Activated CD4-positive, alpha-beta T cell treated with anti-CD3 and anti-CD28 coated beads for 1 hour (primary cell): ENCODE measurements at places on chromosomes 13 and 19.

GRCh38 chr13:110245416-110245899 lies 61.5 kb downstream of the COL4A1 start:
- no peak for DNase-seq

- no peak for DNase-seq
Observed at GRCh38 chr19:17966129-17966483, 801 bp upstream of the KCNN1 start.

DNA sequence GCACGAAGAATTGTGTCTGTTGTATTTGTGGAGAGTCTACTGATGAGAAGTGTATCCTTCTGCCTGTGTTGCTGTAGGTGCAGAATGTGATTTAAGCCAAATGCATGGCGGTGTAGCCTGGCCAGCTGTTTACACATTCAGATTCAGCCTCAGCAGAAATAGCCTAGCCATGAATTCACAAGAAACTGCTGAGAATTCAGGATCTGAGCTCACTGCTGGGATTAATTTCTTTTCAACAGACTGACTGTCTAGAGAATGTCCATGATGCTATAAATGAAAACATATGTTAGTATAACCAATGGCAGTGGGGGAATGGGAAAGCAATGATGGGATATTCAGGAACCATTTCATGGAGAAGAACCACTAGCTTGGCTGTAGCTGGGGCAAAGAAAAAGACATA lies 77.4 kb upstream of the RNF113B start:
- no peak for DNase-seq

- DNase-seq: no peak
Observed at GRCh38 chr13:28067491-28067890, 32.9 kb downstream of the FLT3 start.

DNA sequence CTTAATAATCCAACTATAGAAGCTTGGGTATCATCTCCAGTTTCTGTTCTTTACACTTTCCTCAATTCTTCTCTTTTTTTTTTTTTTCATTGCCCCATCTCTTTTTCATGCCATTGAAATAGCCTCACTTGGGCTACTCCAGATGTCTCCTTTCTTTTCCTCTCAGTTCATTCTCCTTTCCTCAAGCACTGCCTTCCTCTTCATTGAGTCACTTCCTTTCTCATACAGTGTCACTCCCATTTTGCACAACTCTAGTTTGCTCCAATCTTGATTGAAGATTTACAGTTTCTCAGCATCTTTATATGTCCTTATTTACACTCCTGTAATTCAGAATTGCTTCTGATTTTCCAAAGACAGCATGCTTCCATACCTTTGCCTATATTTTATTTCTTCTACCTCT lies 61.3 kb downstream of the IPO5 start:
- no peak for DNase-seq

DNA sequence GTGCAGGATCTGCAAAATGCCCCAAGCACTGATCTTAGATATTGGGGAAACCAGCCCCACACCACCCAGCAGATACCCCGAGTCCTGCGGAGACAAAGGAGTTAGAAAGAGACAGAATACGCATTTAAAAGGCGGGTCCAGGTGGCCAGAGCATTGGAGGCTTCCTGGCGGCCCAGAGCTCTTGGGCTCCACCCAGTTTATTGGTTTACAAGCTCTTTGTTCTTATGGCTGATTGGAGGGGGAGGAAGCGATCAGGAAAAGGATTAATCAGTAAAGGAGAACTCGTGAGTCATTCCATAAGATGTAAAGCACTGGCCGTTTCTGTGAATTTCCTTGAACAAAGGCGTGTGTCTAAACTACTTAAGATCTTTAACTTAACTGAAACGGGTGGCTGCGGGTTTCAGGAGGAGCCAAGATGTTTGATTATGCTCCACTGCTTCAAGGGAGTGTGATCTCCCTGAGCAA lies 926 bp downstream of the ZNF587 start:
- no peak for DNase-seq

- no peak for DNase-seq
Observed at GRCh38 chr19:2227415-2228156, 8.5 kb downstream of the PLEKHJ1 start.

DNA sequence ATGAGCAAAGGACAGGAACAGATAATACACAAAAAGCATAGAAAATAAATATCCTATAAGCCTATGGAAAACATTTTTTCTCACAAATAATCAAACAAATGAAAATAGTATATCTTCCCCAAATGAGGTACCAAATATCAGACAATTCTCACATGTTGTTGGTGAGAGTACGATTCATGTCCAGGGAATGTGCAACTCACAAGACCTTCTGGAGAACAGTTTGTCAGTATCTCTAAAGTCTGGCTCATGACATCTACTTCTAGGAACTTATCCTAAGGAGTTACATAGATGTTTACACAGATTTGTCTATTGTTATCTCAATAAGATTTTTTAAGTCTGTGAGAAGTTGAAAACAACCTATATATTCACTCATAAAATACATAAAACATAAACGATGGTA lies 80.3 kb upstream of the ARHGEF7 start:
- no peak for DNase-seq

- no peak for DNase-seq
Observed at GRCh38 chr19:32877323-32877912, 7.9 kb upstream of the SLC7A9 start.

- no peak for DNase-seq
Observed at GRCh38 chr19:6274756-6275155, 5.0 kb downstream of the MLLT1 start.

GRCh38 chr13:84867246-84867645 lies 932.0 kb downstream of the SLITRK6 start:
- DNase-seq: no peak

GRCh38 chr13:46389457-46390451 lies 2.7 kb upstream of the RUBCNL start:
- DNase-seq: no peak

- DNase-seq: no peak
Observed at GRCh38 chr13:100694722-100695508, 20.3 kb upstream of the TMTC4 start.

GRCh38 chr19:17441241-17442021 lies 7.0 kb downstream of the TMEM221 start:
- DNase-seq: no peak

DNA sequence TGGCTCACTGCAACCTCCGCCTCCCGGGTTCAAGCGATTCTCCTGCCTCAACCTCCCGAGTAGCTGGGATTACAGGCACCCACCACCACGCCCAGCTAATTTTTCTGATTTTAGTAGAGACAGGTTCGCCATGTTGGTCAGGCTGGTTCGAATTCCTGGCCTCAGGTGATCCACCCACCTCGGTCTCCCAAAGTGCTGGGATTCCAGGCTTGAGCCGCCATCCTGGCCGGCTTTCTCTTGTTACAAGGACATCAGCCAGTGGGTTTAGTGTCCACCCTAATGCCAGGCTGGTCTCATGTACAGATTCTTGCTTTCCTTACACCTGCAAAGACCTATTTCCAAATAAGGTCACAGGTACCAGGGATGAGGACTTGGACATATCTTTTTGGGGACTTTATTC lies 6.8 kb downstream of the PIK3R2 start:
- no peak for DNase-seq

DNA sequence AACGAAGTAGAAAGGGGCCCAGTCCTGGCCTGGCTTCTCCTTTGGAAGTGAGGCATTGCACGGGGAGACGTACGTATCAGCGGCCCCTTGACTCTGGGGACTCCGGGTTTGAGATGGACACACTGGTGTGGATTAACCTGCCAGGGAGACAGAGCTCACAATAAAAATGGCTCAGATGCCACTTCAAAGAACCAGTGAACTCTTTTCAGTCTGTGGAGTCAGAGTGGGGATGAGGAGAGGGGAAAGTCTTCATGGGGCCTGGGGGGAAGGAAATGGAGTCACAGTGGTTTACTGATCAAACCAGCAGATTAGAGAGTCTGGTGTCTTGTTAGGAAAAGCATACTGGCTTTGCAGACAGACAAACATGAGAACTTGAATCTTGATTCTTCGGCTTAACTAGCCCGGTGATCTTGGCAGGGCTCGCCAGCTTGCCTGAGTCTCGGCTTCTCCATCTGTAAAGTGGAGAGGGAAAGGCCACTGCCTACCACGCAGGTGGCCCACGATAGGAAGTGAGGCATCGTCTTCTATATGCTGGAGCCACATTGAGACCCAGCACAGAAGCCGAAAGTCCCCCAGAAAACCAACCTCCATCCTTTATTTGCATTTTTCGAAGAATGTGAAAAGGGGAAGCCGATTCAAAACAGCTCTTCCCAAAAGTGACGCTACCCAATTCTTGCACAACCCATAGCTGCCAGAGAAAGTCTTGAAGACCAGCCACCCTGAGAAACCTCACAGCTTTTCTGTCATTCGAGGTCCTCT lies at the start of gene FFAR1:
Gene FFAR1 (plus strand): TSS at position 732 of the 759 bp plus-strand sequence. CDS start 3,650 bp downstream, outside the sequence.
- no peak for DNase-seq

- DNase-seq: no peak
Observed at GRCh38 chr13:46010148-46010547, 42.4 kb downstream of the ZC3H13 start.

GRCh38 chr13:109784590-109785140 lies 1.7 kb downstream of the IRS2 start:
- DNase-seq: no peak

- no peak for DNase-seq
Observed at GRCh38 chr19:8367327-8368001, 3.5 kb downstream of the ANGPTL4 start.

DNA sequence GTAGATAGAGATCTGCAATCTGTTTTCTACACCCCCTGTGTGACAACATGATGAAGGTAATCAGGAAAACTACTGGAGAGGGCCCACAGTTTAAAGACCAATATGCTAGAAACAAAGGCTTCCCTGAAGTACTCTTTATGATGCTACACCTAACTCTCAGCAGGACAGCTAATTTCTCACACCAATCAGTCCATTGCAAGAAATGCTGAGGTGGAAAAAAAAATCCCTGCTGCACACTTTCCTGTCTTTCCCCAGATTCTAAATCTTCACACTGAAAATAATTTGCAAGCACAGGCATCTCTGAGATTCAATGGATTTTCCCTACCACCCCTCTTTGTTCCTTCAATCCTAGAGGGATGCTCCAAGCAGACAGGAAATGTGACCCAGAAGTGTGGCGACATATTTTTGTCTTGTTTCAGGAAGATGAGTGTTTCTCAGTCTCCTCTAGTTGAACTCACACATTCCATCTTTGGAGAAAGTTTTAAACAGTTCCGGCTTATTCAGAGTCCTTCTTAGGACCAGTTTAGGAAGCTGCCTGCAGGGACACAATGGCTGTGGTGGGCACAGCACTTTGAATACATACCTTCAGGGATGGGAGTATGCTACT lies 671.6 kb downstream of the DIAPH3 start:
- no peak for DNase-seq

- DNase-seq: no peak
Observed at GRCh38 chr19:41435936-41436673, 3.6 kb downstream of the DMAC2 start.

DNA sequence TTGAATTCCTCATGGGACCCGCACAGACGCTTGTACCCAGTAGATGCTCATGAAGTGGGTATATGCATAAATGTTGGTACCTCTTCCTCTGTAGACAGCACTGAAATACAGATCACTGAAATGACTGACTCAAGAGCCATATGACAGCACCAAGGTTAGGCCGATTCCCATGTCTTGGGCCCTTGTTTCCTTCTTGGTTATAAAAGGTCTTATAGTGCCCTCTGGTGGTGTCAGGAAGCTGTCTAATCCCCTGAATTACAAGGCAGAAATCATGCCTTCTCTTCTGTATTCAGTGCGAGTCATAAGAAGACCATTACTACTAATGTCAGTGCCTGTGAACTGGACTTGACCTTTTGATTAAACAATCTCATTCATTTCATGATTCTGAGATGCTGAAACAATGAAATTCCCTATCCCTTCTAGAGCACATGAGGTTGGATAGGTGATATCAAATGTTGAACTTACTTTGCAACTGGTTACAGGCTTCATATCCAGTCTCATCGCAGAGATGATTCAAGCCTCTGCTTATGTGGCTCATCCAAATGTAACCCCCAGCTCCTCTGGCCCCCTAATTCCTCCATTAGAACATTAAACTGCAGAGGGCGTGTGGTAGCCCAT lies 59.7 kb downstream of the SPATA13 start:
- DNase-seq: no peak

DNA sequence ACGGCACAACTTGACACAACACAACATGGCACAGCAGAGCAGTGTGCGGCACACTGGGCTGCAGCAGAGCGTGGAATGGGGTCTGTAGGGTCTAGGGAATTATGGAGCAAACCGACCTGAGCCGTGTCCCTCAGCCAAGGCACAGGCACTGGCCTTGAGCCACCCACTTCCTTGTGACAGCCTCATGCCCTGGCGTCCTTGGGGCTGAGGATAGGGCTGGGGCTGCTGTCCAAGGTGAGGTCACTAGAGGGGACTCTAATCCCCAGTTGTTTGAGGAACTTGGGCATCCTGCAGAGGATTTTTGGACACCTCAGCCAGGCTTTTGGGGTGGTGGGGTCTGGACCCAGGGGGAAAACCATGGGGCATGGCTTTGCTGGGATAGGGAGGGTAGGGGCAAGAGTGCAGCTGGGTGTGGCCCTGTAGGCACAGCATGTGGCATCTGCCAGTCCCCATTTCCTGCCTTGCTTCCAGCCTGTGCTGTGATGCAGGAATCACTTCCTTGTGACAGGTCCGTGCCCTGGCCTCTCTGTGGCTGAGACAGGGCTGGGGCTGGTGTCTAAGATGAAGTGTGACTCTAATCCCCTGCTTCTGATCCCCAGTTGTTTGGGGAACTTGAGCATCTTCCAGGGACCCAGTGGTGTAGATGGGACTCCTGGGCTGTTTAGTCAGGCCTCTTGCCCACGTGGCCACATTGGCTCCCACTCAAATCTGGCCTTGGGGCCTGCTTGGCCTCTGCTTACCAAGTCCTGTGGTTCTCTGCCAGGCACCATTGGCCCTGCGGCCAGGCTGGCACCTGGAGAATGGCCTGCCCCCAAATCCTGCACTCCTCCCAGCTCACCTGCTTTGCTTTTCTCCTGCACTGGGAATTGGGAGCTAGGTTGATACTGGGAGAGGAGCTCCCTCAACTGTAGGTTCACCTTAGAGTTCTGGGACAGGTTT lies 78.5 kb downstream of the SCGB2B2 start:
- no peak for DNase-seq

DNA sequence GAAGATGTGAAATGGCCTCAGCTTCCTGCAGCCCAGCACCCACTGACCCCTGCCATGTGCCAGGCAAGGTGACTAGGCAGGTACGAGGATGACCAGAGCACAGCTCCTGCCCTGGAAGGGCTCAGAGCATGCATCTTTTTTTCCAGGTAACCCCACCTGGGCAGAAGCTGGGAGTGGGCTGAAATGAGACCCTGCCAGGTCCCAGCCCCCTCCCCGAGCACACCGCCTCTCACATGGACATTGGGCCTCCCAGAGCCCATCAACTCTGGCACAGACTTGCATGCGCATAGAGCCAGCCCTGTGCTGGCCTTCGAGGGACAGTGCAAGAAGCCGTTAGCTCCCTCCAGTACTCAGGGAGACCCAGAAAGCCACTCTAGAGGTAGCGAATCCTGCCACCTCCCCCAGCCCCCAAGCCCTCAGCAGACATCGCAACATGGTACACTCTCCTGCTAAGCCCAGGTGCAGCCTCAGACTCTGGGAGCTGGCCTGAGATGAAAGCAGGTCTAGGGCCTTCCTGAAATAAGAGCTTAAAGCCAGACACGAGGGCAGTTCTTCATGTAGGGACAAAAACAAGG lies 8.9 kb upstream of the VSTM2B start:
- no peak for DNase-seq
